ENCODE measurements at places on chromosomes 5 and 9. TPM values are rescaled to one million over a fixed set of nuclear protein-coding genes. Genes with fewer than 3 reads are reported as not detected.

DNA sequence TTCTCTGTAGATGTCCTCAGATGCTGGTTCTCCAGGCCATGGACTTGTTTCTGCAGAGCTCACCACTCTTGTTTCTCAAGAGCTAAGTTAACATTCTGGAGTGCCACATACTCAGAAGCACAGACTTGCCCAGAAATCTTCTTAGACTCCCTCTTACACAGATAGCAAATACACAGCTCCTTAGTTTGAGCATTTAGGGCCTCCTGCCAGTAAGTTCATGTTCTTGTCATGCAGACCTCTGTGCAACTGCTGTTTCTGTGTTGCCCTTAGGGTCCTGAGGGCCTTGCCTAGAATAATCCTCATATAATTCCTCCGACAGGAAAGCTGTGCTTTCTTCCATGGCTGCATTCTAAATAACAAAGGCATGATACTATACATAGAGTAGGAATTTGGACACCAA lies 1.3 kb upstream of the PTPDC1 start:
- DNase-seq, result no peak

The GLRA1 gene
- not detected for total RNA-seq

The TUSC1 gene
- total RNA-seq, result not detected

GRCh38 chr5:64074533-64074932 lies 91.1 kb upstream of the RNF180 start:
- no peak for DNase-seq

- DNase-seq, result no peak
These were observed 132.8 kb downstream of the ZNF354C start for GRCh38 chr5:179192891-179193470.

DNA sequence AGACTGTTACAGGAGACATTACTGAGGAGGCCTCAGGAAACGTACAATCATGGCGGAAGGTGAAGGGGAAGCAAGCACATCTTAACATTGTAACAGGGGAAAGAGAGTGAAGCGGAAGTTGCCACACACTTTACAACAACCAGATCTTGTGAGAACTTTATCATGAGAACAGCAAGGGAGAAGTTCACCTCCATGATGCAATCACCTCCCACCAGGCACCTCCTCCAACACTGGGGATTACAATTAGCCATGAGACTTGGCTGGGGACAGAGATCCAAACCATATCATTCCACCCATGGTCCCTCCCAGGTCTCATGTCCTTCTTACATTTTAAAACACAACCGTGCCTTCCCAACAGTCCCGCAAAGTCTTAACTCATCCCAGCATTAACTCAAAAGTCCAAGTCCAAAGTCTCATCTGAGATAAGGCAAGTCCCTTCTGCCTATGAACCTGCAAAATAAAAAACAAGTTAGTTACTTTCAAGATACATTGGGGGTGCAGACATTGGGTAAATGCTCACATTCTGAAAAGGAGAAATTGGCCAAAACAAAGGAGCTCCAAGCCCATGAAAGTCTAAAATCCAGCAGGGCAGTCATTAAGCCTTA lies 138.3 kb downstream of the TMEM161B start:
- DNase-seq, result no peak

GRCh38 chr9:127393645-127394044 lies 3.3 kb upstream of the SLC2A8 start:
- no peak for DNase-seq

GRCh38 chr9:72718503-72718902 lies 197.1 kb downstream of the TMC1 start:
- no peak for DNase-seq

The C9 gene
- total RNA-seq, result not detected

The NMUR2 gene
- not detected for total RNA-seq

DNA sequence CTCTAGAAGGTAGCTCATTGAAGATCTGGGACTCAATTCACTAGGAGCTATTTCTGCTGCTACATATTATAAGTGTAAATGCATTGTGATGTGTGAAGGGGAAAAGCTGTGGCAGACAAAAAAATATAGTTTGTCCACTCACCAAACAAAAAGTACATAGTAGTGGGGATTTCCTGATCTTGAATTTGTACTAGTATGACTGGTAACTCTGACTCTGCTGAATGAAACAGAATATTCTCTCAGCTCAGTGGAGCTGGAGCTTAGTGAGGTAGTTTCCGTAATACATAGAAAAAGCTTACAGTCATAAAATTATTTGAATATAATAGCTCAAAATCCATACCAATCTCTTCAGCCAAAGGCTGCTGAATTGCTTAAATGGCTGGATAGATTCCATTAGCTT lies 455.6 kb upstream of the CD180 start:
- DNase-seq, result no peak

DNA sequence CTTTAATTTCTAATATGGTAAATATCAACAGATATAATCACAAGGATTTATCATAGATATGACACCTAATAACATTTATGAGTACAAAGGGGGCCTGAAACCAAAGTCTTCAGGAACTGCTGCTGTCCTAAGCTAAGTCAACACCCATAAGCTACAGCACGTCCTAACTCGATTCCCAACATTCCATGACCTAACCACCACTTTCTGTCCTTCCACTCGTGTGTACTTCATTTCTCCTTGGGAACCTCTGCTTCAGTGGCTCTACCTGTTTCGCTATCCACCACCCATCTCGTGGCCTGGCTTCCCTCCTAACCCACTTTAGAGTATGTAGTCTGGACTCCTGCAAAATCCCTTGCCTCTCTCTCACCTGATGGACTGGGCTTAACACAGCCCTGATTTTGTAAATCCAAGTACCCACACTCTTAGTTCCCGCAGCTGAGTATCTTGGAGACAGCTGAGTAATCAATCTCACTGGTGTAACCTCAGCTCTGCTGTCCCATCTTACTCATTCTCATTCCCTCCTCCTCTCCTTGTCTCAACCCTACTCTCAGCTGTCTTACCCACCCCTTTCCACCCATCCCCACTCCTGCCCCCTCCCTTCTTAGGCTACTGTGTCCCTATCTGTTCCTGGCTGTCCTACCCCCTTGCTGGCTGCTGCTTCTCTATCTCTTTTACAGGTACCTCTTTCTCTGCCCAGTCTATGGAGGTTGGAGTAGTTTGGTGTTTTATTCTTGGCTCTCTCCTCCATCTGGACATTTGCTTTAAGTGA lies 101.8 kb downstream of the MAST4 start:
- no peak for DNase-seq

All from activated CD4-positive, alpha-beta memory T cell treated with anti-CD3 and anti-CD28 coated beads for 36 hours (primary cell).